ENCODE measurements at places on chromosomes 6 and 20.

- no peak for DNase-seq
These were observed 36.1 kb downstream of the BLOC1S5 start for GRCh38 chr6:8027965-8028651.

- no peak for DNase-seq
These were observed 262.0 kb downstream of the BMP7 start for GRCh38 chr20:57004416-57004815.

GRCh38 chr6:117317261-117317660 is 51.9 kb downstream of the VGLL2 start:
- no peak for DNase-seq

DNA sequence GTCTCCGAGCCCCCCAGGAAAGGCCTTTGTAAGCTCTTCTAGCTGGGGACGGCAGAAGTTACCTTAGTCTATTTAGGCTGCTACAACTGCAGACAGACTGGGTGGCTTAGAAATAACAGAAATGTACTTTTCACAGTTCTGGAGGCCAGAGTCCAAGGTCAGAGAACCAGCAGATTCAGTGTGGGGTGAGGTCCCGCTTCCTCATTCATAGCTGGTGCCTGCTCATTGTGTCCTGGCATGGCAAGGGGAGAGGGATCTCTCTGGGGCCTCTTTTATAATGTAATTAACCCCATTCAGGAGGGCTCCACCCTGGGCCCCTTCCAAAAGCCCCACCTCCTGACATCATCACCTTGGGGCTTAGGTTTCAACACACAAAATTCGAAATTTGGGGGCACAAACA is 315.1 kb downstream of the CDH4 start:
- no peak for DNase-seq

DNA sequence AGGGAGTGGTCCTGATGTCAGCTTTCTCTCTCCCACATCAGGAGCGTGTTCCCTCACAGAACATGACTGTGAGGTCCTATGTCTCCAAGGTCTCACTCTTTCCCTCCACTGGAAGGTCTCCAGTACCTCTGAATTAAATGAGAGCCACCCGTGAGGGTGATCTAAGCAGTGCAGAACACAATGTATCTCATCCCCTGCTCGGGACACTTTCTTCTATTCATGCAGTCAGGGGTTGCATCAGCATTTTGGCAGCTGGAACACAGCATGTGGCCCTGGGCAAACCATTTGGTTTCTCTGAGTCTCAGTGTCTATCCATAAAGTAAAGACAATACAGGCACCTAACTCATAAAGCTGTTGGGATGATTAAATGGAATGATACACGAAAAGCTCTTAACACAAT is 34.2 kb downstream of the MAFB start:
- DNase-seq, result no peak

- DNase-seq, result no peak
These were observed 15.8 kb upstream of the GPR63 start for GRCh38 chr6:96853083-96853482.

- DNase-seq, result no peak
These were observed 236.0 kb downstream of the ADGRG6 start for GRCh38 chr6:142537612-142538478.

- DNase-seq, result no peak
These were observed 107.2 kb upstream of the PLEKHG1 start for GRCh38 chr6:150492507-150492906.

DNA sequence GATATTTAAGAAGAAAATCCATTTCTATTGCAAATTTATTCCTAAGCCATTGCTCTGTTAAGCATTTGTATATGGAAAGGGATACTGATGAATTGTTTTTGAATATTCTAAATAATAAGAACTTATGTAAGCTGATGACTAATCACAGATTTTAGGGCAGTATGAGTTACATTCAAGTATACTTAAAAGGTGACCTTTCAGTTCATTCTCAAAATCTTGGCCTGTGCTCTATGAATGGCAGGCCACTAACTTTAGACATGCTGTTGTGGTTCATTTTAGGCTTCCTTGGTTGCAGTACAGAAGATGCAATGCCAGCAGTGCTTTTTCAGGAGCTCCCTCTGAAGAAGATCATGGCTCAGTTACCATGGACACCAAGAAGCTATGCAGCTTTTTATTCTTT is 380.4 kb downstream of the CENPW start:
- no peak for DNase-seq

GRCh38 chr6:137188855-137189254 is 15.4 kb upstream of the IL22RA2 start:
- DNase-seq, result no peak

DNA sequence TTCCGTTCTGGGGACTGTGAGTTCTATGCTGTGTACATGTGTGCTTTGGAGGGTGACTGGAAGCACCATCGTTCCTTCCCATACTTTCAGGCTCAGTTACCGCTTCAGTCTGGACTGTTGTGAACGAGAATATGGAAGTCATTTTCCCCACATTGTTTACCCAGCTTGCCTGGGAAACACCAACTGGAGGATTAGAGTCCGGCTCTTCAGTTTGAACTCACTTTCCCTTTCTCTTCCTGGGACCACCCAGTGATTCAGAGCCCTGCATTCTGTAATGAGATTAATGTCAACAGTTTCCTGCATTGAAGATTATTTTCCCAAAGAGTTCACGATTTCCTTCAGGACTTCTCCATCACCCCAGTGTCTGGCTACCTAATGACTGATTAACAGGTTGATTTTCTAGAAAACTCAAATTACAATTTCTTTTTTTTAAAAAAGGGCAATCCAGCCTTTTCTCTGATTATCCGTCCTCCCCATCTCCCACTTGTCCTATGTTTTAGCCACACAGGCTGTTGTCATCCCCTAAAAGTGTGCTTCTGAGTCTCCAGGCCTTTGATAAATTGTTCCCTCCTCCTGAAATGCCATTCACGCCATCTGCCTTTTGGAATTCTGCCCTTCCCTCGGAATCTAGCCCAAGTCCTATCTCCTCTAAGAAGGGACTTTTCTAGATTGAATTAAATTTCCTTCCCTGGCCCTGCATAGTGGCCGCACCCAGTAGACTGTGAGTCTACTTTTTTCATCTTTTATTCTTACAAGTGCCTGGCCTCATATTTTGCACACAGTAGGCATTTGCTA is 3.3 kb upstream of the TAGAP start:
- DNase-seq, result no peak

GRCh38 chr6:128351255-128351514 is 169.2 kb downstream of the PTPRK start:
- DNase-seq, result no peak

- no peak for DNase-seq
These were observed 2.4 kb downstream of the OSER1 start for GRCh38 chr20:44208165-44208564.

DNA sequence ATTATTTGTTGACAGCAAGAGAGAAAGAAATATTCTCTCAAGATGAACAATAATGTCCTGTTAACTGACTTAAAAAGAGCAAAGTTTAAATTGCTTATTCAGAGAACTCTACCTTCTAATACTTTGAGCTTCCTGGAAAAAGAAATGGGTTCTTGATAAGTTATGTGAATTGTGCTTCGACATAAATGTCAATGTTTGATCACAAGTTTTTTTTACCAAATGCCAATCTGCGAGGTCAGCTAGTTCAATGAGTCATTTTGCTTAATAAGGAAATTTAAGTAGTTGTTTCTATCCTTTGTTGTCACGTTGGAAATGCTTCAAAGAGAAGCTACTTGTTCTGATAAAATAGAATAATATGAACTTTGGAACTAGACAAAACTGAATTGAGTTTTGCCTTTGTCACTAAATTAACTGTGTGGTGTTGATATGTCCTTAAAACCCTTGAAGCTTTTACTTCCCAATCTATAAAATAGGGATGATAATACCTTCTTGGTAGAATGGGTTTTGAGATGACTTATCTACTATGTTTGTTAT is 642.1 kb upstream of the FLRT3 start:
- DNase-seq, result no peak

DNA sequence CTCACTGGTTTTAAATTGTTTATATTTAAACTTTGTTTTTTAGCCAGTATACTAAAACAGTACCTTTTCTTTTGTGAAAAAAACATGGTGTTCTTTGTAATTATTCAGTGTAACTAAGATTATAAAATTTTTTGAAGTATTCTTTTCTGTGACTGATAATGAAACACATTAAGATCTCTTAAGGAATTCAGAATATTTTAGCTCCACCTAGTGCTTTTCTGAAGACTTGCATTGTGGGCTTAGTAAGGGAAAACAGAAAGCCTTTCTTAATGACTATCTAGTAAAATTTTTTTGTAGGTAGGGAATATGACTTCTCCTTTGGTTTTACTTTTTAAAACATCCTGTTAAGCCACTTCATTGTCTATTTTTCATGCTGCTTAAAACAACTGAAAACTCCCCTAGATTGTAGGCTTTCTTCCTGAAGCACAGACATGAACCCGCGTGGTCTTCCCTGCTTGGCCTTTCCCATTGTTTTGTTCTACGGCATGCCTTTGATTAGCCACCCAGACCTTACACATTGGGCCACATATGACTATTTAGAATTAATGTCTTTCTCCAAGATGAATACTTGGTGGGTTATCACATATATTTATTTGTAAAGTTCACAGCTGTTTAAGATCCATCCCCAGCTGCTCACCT is 72.1 kb downstream of the AFDN start:
- DNase-seq, result no peak

DNA sequence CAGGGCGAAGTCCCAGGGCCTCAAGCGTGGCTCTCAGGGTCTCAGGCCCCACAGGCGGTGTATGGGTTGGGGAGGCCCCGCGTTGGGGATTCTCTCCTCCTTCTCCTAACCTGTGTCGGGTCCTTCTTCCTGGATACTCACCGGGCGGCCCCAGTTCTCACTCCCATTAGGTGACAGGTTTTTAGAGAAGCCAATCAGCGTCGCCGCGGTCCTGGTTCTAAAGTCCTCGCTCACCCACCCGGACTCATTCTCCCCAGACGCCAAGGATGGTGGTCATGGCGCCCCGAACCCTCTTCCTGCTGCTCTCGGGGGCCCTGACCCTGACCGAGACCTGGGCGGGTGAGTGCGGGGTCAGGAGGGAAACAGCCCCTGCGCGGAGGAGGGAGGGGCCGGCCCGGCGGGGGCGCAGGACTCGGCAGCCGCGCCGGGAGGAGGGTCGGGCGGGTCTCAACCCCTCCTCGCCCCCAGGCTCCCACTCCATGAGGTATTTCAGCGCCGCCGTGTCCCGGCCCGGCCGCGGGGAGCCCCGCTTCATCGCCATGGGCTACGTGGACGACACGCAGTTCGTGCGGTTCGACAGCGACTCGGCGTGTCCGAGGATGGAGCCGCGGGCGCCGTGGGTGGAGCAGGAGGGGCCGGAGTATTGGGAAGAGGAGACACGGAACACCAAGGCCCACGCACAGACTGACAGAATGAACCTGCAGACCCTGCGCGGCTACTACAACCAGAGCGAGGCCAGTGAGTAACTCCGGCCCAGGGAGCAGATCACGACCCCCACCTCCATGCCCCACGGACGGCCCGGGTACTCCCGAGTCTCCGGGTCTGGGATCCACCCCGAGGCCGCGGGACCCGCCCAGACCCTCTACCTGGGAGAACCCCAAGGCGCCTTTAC is at the start of gene HLA-G:
TSS of gene HLA-G (plus strand) at position 247 of the 892 bp plus-strand sequence. CDS start at position 267, 20 bp downstream.
- no peak for DNase-seq

- DNase-seq, result no peak
These were observed 257.6 kb downstream of the LAMA2 start for GRCh38 chr6:129140526-129140925.

- no peak for DNase-seq
These were observed 260.8 kb downstream of the FARS2 start for GRCh38 chr6:5522147-5522546.

DNA sequence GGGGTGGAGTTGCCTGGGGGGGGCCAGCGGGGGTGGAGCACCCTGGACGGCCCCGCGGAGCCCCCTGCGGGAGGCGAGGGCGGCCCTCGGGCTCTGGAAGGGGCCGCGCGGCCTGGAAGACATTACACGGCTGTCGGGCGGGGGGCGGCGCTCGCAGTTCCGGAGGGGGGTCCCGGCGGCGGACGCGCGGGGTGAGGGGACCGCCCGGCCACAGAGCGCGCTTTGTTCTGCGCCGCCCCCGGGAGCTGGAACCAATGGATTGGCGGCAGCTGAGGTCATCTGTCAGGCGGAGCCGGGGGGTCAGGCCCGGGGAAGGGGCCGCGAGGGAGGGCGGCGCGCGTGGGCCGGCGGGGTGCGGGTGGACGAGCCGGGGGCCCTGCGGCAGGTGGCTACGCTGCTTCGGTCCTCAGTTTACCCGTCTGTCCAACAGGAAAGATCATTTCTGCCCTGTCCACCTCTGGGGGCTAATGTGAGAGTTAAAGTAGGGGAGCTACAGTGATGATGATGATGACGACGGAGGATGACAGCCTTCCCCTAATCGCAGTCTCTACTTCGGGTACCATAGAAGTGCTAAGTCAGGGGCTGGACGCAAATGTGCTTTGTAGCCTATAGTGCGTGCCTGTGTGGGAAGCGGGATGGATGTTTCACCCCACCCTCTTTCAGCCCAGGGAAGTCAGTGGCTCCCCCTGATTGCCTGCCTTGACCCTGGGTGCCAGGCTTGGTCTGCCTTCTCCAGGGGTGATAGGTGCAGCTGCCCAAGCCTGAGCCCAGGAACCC is 10.4 kb downstream of the SRXN1 start:
- no peak for DNase-seq

- DNase-seq, result no peak
These were observed 16.5 kb downstream of the REPS1 start for GRCh38 chr6:138971601-138972000.

GRCh38 chr6:113148566-113148965 is 708.6 kb upstream of the MARCKS start:
- DNase-seq, result no peak

- no peak for DNase-seq
These were observed 47.6 kb downstream of the CEBPB start for GRCh38 chr20:50238081-50238800.

DNA sequence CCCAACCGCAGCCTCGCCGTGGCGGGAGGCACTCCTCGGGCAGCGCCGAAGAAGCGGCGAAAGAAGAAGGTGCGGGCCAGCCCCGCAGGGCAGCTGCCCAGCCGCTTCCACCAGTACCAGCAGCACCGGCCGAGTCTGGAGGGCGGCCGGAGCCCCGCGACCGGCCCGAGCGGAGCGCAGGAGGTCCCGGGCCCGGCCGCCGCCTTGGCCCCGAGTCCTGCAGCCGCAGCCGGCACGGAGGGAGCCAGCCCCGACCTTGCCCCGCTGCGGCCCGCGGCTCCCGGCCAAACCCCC is 525 bp downstream of the PNRC1 start:
- no peak for DNase-seq

- no peak for DNase-seq
These were observed 56.4 kb downstream of the CCN2 start for GRCh38 chr6:131894493-131895424.

- no peak for DNase-seq
These were observed 129.3 kb upstream of the SLC24A3 start for GRCh38 chr20:19083136-19083621.

DNA sequence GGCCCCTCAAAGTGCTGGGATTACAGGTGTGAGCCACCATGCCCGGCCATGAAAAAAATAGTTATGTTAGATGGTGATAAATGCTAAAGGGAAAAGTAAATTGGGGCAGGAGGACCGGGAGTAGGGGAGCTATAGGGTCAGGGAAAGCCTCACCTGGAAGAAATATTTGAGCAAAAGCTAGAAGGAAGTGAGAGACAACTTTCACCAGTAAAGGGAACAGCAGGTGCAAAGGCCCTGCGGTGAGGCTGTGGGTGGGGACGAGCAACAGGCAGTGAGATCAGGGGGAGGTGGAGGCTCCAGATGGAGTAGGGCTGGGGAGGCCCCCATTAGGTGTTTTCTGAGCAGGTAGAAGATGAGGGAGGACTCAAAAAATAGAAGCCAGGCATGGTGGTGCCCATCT is 16.0 kb downstream of the BCAS4 start:
- DNase-seq, result no peak

GRCh38 chr6:125491860-125492618 is 190.3 kb upstream of the HDDC2 start:
- no peak for DNase-seq

GRCh38 chr6:55998576-55998975 is 123.2 kb upstream of the BMP5 start:
- DNase-seq, result no peak

Data from CD4-positive, alpha-beta T cell (primary cell).